ENCODE measurements at places on chromosomes 2 and 18.

- DNase-seq, result no peak
Measured at GRCh38 chr2:49111006-49111405, 43.3 kb downstream of the FSHR start.

GRCh38 chr2:79862756-79863155 lies 349.9 kb downstream of the CTNNA2 start:
- DNase-seq, result no peak

DNA sequence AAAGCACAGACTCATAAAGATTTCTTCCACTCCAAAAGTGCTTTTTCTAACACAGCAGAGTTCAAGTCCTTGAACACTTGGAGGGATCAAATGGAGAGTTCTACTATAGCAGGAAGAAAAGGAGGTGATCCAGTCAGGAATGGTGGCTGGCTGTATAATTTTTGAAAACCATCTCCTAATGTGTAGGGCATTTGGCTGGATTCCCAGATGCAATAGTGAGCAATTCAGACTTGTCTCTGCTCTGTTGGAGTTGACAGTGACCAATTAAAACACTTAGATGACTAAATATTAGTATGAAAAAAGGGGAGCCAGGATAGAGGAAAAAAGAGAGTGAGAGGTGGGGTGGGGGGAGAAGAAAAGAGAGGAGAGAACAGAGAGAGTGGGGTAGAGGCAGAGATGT lies 5.3 kb upstream of the G6PC2 start:
- DNase-seq, result no peak

- no peak for DNase-seq
Measured at GRCh38 chr18:7390731-7391492, 160.0 kb downstream of the LRRC30 start.

- DNase-seq, result peak; percentile 30
Measured at GRCh38 chr2:119174216-119174992, 15.9 kb upstream of the C1QL2 start.

DNA sequence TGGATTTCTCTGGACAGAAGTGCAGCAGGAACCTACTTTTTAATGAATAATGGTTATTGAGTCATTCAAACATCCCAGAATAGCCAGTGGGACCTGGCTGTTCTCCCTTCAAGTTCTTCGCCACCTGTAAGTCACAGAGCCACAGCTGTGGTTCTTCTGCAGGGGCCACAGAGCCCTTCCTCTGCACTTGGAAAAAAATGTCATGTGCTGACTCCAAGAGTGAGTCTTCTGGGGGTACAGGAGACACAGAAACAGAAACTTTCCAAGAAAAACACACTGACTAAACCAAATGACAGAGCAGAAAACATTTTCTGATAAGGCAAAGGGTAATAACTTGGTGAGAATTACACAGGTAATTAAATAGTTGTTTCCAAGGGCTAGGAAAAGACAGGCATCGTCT lies 68.7 kb upstream of the FN1 start:
- DNase-seq, result no peak

- no peak for DNase-seq
Measured at GRCh38 chr2:235050980-235051351, 99.1 kb downstream of the SH3BP4 start.

GRCh38 chr2:55165626-55166025 lies 66.5 kb downstream of the CLHC1 start:
- peak; percentile 36 for DNase-seq

DNA sequence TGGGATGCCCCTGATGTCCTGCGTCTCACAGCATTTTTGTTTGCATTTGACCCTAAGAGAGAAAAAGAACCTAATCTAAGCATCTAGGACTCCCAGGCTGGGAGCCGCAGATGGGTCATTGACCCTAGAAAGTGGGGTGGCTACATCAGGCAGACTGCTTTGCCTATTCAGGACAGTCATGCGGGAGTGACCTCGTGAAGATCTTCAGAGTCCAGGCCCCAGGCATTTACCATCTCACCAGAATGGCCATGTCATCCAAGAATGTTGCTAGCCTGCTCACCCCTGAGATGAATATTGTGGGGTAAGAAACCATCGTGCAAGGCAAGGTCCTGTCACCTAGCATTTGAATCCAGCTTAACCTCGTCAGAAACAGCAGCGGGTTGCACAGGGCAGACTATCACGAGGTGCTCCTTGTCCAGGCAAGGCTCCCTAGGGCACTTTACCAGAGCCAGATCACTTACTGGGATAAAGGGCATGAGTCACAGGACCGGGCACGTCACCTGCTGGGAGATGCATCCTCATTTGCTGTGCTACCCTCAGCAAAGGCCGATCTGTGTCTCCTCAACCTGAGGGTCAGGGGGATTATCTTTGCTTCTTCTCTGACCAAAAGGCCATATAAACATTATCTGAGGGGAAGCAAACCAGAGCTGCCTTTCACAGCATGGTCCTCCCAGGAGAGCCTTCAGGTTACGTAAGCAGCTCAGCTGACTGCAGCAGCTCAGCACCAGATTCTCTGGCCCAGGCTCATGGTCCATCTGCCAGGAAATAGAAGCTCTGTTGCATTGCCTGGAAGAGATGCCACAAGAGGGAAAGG lies 162.3 kb downstream of the ACKR3 start:
- no peak for DNase-seq

- no peak for DNase-seq
Measured at GRCh38 chr2:26001743-26002351, 19.6 kb upstream of the KIF3C start.

DNA sequence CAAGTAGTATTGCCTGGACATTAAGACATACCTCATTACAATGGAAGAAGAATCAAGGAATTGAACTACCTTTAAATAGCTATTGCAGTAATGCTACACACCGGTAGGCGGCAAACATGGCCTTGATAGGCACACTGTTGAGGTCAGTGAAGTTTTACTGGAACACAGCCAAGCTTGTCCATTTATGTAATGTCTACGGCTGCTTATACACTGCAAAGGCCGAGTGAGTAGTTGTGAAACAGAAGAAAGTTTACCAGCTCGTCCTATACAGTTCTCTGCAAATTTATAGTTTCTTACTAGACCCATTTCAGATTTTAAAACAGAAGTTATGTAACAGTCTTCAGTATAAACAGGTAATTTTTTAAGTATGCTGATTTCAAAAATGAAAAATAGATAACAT lies 38.8 kb downstream of the PPP4R1 start:
- DNase-seq, result no peak

- DNase-seq, result no peak
Measured at GRCh38 chr2:218782528-218782844, 539 bp downstream of the CYP27A1 start.

DNA sequence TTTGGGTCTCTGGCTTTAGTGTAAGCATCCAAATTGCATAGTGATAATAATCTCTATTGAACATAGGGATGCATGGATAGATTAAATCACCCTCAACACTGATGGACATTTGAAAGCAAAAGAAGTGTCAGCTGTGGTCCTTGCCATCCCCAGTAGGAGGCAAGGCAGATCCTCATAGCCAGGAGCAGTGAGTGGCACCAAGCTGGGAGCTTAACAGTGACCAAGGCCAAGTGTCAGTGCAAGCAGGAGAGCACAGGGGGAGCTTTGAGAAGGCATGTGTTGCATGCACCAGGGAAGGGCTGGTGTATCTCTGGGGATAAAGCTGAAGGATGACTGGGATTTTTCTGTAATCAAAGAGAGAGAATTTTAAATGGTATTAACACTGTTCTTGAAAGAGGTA lies 14.7 kb downstream of the SLC14A1 start:
- DNase-seq, result no peak

DNA sequence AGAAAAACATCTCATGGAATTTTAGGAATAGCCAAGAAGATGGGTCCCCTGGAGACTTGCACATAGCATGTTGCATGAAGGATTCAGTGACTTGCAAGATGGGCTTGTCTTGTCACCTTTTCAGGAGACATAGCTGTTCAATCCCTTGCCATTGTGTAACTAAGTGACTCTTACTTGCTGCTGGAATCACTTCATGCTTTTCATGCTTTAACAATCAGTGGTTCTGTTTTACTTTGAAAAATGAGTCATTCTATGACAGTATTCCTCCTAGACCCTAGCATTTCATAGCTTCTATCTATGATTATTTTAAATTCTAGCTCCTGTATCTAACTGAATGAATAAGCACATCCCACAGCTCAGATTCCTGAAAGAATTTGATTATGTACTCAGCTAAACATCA lies 2.8 kb downstream of the KYNU start:
- no peak for DNase-seq

DNA sequence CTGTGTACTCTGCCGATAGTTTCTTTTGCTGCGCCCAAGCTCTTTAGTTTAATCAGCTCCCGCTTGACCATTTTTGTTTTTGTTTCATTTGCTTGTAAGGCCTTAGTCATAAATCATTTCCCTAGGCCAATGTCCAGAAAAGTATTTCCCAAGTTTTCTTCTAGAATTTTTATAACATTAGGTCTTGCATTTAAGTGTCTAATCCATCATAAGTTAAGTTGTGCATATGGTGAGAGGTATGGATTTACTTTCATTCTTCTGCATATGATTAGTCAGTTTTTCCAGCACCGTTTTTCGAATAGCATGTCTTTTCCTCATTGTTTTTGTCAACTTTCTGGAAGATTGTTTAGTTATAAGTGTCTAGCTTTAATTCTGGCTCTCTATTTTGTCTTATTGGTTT lies 484.8 kb upstream of the CNTNAP5 start:
- DNase-seq, result no peak

- no peak for DNase-seq
Measured at GRCh38 chr2:60521626-60522025, 31.8 kb downstream of the BCL11A start.

DNA sequence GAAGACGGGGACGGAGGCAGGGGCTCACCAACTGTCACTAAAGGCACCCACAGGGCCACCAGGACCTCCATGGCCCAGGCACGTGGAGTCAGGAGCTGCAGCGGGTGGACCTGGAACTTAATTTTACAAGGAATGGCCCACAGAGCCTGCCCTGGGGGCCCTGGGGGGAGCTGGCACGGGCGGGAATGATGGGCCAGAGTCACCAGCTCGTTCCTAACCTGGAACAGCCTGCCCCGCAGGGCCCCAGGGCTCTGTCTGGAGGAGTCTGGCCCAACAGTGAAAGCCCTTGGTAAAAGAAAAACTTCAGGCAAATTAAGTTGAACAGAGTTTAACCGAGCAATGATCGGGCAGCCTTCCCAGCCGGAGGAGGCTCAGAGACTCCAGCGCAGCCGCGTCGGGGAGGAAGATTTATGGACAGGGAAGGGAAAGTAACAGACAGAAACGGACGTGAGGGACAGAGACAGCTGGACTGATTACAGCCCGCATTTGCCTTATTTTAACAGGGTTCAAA lies 118.4 kb upstream of the TMEM18 start:
- no peak for DNase-seq

- no peak for DNase-seq
Measured at GRCh38 chr2:226669249-226669648, 130.4 kb downstream of the IRS1 start.

- no peak for DNase-seq
Measured at GRCh38 chr2:141534666-141535362, 596.0 kb downstream of the LRP1B start.

DNA sequence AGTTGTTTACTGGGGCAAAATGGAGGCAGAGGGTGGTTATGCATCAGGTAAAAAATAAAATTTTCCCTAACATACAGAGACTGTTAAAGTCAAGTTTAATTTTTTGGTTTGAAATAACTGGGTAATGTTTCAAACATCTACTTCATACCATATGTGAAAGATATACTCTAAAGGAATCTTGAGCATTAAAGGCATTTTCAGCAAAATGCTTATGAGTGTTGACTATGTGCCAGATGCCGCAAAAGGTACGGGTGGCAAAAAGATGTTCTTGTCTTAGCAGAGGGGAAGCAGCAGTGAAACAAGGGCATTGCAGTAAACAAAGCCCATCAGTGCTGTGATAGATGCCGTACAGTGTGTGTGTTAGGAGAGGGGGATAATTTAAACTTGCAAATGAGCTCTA lies 263.1 kb upstream of the ID2 start:
- DNase-seq, result no peak

DNA sequence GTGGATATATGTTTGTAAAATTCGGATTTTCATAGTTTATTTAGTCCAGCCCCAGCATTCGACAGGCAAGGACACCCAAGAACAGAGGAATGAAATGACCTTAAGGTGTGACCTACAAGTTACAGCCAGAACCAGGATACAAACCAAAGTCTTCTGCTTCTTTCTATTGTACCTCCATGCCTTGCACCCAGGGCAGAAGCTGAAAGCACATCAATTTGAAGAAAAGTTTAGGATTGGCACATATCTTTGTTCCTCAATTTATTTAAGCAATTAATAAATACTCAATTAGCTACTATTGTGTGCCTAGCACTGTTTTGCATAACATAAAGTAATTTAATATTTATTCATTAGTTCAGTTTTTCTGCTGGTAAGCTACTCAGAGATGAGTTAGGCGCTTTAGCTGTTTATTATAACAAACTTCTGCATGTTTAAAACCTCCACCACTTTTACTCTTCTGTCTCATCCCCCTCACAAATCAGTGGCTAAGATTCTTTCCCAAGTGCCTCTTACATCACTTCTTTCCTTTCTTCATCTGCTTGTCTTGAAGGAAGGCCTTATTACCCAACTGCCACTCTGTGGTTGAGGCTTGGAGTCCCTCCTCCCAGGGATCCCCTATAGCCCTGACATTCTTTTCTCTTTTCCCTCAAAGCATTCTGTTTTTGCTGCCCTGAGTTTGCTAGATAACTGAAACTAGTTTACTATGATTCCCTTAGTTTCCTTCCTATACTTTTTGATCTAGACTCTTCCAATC lies 37.1 kb upstream of the DARS1 start:
- no peak for DNase-seq

DNA sequence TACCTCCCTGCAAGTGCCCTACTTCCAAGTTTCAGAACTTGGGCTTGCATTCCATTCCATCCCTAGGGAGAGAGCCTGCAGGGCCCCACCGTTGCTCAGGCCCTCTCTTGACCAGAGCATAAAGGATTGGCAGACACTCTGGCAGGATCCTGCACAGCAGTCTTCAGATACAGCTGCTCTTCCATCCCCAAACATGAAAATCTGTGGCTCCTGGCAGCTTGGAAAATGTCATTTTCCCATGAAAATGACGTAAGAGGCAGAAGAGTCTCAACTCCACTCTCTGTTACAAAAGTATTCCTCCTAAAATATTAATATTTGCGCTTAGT lies 162.6 kb downstream of the GFPT1 start:
- DNase-seq, result no peak

DNA sequence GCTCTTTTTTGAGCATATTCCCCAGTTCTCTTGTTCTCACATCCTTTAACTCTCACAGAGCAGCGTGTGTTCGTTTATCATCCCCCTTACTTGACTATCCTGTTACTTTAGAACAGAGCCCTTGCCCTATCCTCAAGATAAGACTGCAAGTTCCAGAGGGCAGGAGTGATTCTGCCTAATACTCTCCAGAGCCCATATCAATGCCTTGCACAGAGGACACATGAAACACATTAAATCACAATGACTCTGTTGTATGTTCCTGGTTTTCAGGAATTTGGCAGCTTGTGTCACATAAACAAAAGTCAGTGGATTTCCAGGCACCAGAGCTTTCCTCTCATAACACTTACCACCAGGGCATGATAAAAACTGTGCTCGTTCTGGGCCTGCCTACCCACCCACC lies 156.7 kb downstream of the RNF144A start:
- no peak for DNase-seq

GRCh38 chr2:235390108-235390815 lies 103.6 kb upstream of the AGAP1 start:
- peak; percentile 50 for DNase-seq

- no peak for DNase-seq
Measured at GRCh38 chr2:162075689-162076132, 1.7 kb upstream of the DPP4 start.

Data from stimulated activated effector memory CD8-positive, alpha-beta T cell treated with anti-CD3 and anti-CD28 coated beads, Interleukin-12 subunit alpha, Interleukin-12 subunit beta, amount 100 ng/mL, for 72 hours (primary cell).